ENCODE measurements at places on chromosomes 2 and 18.

DNA sequence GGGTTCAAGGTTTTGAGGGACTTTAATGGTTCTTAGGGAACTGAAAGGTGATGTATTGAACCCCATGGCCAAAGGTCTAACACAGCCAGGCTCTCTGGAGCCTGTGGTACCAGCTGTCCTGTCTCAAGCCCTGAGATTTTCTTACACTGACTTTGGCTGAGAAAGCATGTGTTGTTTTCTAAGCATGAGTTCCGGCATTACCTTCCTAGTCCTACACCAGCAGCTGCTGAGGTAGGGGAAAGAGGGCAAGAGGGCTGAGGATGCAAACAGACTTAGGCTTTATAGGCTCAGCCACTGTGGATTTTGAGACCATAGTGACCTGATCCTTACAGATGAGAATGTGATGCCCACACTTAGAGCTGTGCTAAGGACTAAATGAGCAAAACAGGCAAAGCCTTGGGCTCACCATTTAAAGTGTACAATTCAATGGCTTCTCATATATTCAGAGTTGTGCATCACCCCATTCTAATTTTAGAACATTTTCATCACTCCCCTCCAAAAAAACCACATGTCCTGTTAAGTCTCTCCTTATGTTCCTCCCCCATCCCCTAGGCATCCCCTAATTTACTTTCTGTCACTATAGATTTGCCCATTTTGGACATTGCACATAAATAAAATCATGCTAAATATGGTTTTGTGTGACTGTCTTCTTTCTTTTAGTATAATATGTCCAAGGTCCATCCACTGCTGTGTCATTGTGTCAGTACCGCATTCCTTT lies 99.7 kb upstream of the OTOS start:
- no peak for DNase-seq

DNA sequence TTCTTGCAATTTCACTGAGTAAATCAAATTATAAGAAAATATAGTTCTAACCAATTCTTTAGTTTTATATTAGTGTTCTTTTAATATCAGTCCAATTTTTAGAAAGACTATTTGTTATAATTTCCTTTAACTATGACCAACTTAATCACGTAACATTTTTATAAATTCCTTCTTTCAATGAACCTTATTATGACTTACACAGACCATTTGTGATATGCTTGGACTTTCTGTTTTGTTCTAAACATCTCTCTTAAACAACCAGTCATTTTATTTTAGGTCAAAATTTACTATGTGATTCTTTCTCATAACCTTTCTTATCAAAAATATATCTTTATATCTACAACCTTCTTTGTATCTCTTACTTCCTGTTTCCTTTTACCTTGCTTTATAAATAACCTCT lies 39.5 kb upstream of the DYNAP start:
- DNase-seq = no peak

- DNase-seq = no peak
Measured at GRCh38 chr2:179057737-179058136, 7.8 kb upstream of the CCDC141 start.

- DNase-seq = no peak
Measured at GRCh38 chr2:99957332-99958133, 184.9 kb downstream of the AFF3 start.

DNA sequence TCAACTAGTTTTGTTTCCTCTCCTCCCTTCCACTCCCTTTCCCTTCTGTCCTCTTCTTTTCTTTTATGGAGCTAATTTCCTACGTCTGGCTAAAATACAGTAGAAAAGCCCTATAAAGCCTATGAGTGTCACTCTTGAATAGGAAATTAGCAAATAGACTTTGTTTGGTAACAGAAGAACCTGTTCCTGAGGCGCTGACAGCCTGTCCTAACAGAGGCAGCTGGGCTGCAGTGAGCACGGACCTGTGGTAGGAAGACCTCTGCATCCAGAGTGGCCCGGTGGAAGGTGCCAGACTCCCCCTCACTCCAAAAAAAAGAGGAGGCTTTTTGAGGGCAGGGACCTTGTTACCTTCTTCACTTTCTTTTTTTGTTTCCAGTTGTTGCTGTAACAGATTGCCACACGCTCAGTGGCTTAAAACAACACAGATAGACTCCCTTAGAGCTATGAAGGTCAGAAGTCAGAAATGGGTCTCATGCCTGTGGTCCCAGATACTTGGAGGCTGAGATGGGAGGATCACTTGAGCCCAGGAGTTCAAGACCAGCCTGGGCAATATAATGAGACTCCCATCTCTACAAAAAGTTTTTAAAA lies 81.2 kb upstream of the TXNDC2 start:
- no peak for DNase-seq

DNA sequence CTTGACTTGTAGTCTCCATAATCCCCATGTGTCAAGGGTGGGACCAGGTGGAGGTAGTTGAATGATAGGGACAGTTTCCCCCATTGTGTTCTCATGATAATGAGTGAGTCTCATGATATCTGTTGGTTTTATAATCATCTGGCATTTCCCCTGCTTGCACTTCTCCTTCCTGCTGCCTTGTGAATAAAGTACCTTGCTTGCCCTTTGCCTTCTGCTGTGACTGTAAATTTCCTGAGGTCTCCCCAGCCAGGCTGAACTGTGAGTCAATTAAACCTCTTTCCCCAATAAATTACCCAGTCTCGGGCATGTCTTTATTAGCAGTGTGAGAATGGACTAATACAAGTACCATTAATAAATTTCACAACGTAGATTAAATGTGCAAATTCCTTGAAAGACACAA lies 102.3 kb upstream of the EPB41L5 start:
- no peak for DNase-seq

- no peak for DNase-seq
Measured at GRCh38 chr2:234245945-234246344, 195.4 kb downstream of the SPP2 start.

- no peak for DNase-seq
Measured at GRCh38 chr2:151730262-151730975, 3.9 kb downstream of the NEB start.

DNA sequence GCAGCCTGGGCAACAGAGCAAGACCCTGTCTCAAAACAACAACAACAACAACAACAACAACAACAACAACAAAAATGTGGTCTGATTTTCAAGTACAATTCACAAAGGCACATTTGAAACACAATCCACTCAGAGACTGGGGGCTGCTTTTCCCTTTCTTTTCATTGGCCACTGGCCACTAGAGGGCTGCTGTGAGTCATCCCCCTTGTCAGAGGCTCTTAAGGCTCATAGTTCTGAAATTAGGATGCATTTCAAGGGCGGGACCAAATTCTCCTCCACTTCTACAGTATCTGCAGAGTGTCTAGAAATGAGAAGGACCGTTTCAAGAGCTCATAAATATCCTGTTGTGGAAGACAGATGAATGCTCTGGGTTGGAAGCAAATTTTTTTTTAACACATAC lies 285.4 kb downstream of the NRXN1 start:
- DNase-seq = no peak

DNA sequence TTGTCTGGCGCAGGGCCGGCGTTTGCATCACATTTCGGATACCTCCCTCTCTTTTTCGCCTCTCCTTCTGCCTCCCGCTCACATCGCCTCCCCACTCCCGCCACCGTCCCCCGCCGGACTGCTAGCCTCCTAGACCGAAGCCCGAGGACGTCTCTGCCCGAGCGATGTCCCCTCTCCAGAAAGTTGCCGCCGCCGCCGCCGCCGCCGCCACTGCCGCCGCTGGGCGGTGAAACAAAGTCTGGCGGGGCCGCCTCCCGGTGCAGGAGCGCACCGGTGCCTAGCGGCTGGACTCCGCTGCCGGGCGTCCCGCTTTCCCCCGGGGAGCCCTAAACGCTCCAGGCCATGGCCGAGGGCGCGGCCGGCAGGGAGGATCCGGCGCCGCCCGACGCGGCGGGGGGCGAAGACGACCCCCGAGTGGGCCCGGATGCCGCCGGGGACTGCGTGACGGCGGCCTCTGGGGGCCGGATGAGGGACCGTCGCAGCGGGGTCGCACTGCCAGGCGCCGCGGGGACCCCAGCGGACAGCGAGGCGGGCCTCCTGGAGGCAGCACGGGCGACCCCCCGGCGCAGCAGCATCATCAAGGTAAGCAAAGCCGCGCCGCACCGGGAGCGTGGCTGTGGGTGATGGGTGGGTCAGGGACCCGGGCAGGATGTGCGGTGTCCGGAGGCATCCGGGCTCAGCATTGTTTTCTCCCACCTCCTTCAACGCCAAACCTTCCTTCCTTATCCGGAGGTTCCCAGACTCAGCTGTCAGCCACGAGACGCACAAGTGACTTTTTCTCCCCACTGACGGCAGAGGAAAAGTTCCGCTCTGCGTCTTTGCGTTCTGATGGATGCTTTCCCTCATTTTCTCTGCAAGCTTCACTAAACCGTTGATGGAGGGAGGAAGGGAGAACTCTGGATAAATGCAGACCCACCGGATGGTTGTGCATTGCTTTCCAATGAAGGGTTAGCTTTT lies 643 bp downstream of the PLCL1 start:
- DNase-seq = peak; percentile 20

- DNase-seq = no peak
Measured at GRCh38 chr2:134406311-134406710, 152.4 kb downstream of the MGAT5 start.

- DNase-seq = no peak
Measured at GRCh38 chr2:192471982-192472381, 277.2 kb upstream of the TMEFF2 start.

DNA sequence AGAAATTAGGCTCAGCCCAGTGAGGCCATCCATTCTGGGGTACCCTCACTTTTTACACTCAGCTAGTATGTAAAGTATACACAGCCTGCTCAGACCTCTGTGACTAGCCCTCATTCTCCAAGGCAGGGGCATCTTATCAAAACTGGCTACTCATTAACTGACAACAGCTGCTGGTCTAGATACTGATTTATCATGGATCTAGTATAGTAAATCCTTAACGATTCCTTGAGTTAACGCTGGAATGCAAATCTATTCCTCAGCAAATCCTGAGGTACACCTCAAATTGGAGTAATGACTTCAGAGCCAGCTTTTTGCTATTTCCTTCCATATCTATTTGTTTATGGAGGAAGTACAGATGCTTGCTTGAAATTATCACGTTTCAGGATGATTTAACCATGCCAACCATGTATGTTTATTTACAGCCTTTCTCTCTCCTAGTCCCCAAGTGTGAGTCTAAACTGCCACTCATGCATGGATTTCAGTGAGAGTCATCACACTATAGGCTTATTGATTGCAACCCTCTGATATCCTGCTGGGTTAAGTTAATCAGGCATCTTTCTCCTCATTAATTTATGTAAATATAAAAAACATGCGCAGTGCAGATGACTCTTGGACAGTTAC lies 70.2 kb upstream of the DOK6 start:
- DNase-seq = no peak
